ENCODE measurements at places on chromosomes 6 and 20. TPM values are rescaled to one million over a fixed set of nuclear protein-coding genes. Genes with fewer than 3 reads are reported as not detected.
A peak's percentile ranks its signal among the peaks of the same experiment; 100 is the strongest.

Gene MRPS18B
- total RNA-seq, result 33.9 TPM

- DNase-seq, result no peak
These were observed 11.6 kb upstream of the MOXD1 start for GRCh38 chr6:132412656-132413498.

- DNase-seq, result no peak
These were observed 10.4 kb upstream of the GCNT2 start for GRCh38 chr6:10510592-10511367.

DNA sequence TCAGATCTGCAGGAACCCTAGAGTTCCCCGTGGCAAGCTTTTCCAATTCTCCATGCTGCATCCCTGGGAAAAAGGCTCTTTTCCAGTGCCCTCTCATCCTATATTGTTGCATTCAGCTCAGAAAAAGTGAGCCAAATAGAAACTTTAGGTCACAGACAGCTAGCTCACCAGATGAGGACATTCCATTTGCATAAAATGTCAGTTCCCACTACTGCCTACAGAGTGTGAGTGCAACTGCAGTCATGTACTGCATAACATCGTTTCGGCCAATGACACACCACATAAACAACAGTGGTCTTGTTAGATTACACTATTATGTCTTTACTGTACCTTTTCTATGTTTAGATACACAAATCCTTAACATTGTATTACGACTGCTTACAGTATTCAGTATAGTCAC is 8.6 kb downstream of the HS3ST5 start:
- no peak for DNase-seq

Gene SGK2
- total RNA-seq, result not detected

DNA sequence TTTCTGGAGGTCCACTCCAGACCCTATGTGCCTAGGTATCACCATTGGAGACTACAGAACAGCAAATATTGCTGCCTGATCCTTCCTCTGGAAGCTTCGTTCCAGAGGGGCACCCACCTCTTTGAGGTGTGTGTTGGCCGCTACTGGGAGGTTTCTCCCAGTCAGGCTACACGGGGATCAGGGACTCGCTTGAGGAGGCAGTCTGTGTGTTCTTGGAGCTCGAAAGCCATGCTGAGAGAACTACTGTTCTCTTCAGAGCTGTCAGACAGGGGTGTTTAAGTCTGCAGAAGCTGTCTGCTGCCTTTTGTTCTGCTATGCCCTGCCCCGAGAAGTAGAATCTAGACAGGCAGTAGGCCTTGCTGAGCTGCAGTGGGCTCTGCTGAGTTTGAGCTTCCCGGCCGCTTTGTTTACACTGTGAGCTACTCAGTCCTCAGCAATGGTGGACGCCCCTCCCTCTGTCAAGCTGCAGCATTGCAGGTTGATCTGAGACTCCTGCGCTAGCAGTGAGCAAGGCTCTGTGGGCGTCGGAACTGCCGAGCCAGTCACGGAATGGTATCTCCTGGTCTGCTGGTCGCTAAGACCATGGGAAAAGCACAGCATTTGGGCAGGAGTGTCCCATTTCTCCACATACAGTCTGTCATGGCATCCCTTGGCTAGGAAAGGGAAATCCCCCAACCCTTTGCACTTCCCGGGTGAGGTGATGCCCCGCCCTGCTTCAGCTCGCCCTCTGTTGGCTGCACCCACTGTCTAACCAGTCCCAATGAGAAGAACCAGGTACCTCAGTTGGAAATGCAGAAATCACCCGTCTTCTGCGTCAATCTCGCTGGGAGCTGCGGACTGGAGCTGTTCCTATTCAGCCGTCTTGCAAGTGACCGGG is 32.5 kb upstream of the ASCC3 start:
- no peak for DNase-seq

DNA sequence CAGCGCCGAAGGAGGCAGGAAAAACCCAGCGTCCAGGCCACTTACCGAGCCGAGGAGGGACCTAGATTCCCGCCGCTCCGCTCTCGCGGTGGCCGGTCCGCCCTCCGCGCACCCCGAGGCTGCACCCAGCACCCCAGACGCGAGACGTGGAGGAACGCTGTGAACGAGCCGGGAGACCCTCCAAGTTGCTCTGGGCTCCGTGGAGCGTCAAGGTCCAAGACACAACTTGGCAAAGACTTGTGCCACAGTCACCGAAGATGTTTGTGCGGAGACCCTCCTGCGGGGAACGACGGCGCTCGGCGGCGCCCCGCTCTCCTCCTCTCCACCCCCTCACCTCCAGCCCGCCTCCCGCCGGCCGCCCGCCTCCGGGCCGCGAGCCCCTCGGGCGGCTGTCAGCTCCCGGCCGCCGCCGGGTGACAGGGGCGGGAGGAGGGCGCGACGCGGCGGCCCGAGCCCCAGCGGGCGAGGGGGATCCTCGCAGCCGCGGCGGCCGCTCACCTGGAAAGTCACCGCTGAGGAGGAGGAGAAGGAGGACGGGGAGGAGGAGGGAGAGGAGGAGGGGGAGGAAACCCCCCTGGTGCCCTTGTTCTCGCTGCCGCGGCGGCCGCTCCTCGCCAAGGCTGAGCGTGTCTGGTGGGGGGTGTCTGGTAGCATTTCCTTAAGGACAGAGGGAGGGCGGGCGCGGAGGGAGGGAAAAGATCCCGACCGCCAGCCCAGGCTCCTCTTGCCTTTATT is 637 bp upstream of the HIVEP2 start:
- no peak for DNase-seq

- DNase-seq, result peak; percentile 25
These were observed 23.9 kb downstream of the FAM162B start for GRCh38 chr6:116741571-116741970.

Gene OXT
- total RNA-seq, result not detected

All from glomerular endothelial cell (primary cell).